ENCODE measurements at places on chromosomes 6 and 20. TPM values are rescaled to one million over a fixed set of nuclear protein-coding genes. Genes with fewer than 3 reads are reported as not detected.

The ADTRP gene
- 1.3 TPM for total RNA-seq

GRCh38 chr20:54995011-54995410 lies 519.6 kb downstream of the DOK5 start:
- DNase-seq = peak; percentile 5
- no peaks in the 10 kb centered on the region for H3K27me3 ChIP-seq
- no peak overlapping the region for H3K4me3 ChIP-seq

The CRISP2 gene
- not detected for total RNA-seq

The TRIM31 gene
- not detected for total RNA-seq

The MOG gene
- not detected for total RNA-seq

GRCh38 chr6:159212028-159212427 lies 42.8 kb downstream of the FNDC1 start:
- no peak overlapping the region for H3K27ac ChIP-seq
- DNase-seq = peak; percentile 3
- H3K4me3 ChIP-seq = no peak overlapping the region

DNA sequence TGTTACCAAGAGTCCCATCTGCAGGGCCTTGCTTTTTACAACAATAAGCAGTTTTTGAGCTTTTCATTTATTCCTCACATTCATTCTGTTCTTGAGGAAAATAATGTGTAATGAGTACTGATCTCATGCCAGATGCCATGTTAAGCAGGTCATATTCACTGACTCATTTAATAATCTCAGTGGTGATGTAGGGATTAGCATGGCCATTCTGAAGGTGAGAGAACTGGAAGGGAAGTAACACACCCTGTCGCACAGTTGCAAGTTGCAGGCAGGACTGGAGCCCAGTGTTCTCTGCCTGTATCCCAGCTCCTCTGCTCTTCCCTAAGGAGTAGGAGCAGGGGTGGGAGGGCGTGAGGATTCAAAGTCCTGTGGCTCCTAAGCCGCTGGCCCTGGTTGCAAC lies 5.6 kb downstream of the PCIF1 start:
- no peak overlapping the region for H3K27ac ChIP-seq
- H3K4me3 ChIP-seq = no peak overlapping the region
- no peaks in the 10 kb centered on the region for H3K27me3 ChIP-seq
- peaks cover 2% of the 10 kb centered on the region for H3K4me1 ChIP-seq
- no peak for DNase-seq

DNA sequence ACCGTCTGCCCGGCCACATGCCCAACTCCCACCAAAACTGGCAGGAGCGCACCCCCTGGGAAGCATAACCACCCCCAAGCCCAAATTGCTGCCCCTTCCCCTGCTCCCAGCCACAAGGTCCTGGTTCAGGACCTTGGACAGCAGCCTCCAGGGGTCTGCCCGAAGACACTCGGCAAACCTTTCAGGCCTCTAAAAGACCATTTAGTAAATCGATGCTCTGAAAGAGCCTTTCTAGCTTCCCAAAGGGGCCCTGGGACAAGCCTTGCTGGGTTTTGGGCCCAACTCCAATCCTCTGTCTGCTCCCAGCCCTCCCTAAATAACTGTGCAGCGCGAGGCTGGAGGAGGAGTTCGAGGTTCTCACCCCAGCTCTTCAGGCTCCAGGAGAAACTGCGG lies 30.5 kb downstream of the GRM4 start:
- H3K4me1 ChIP-seq = no peaks in the 10 kb centered on the region
- H3K36me3 ChIP-seq = no peaks in the 10 kb centered on the region
- no peaks in the 10 kb centered on the region for H3K27me3 ChIP-seq
- no peak overlapping the region for H3K27ac ChIP-seq

The OSER1 gene
- 73.2 TPM for total RNA-seq

DNA sequence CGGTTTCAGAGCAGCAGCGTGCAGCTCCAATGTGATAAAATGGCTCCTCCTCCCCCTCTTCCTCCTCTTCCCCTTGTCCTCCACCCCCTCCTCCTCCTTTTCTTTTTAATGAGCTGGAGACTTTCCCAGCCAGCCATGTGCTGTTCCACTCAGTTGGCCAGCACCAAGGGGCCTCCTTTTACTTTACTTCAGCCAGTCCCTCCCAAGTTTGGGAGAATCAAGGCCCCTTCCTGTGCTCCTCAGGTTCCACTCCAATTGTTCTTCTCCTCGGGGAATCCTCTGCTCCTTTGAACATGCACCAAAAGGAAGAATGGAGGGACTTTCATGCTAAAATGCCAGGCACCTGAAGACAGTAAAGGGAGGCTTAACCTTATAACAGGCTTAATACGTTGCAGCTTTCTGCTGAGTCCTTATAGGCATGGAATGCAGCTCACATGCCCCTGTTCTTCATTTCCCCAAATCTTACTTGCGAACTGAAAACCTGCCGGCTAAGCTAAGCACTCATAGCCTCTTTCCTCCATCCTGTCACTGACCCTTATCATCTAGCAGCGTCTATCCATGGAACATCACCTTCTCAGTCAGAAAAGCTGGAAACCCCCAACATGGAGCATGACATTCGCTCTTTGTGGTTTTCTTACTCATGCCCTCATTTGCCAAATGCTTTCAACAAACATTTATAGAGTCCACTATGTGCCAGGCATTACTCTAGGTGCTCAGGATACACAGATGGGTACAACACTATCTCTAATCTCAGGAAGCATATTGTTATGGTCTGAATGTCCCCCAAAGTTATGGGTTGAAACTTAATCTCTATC lies 170.6 kb downstream of the PHACTR1 start:
- DNase-seq = no peak
- no peaks in the 10 kb centered on the region for H3K27me3 ChIP-seq
- H3K4me3 ChIP-seq = no peak overlapping the region
- no peak overlapping the region for H3K27ac ChIP-seq
- H3K4me1 ChIP-seq = no peaks in the 10 kb centered on the region

The C20orf144 gene
- under 0.01 TPM for total RNA-seq

DNA sequence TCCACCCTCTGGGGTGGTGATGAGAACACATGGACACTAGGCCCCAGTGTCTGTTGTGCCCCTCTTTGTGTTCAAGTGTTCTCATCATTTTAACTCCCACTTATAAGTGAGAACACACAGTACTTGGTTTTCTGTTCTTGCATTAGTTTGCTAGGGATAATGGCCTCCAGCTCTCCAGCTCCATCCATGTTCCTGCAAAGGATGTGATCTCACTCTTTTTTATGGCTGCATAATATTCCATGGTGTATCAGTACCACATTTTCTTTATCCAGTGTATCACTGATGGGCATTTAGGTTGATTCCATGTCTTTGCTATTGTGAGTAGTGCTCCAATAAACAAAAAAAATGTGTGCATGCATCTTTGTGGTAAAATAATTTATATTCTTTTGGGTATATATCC lies 67.4 kb downstream of the RWDD2A start:
- no peaks in the 10 kb centered on the region for H3K27me3 ChIP-seq
- peaks cover 2% of the 10 kb centered on the region for H3K4me1 ChIP-seq
- no peaks in the 10 kb centered on the region for H3K36me3 ChIP-seq
- DNase-seq = no peak
- H3K4me3 ChIP-seq = no peak overlapping the region

- H3K36me3 ChIP-seq = no peaks in the 10 kb centered on the region
- no peak overlapping the region for H3K4me3 ChIP-seq
- H3K27ac ChIP-seq = no peak overlapping the region
Measured at GRCh38 chr20:16517946-16518783, 55.1 kb downstream of the KIF16B start.

DNA sequence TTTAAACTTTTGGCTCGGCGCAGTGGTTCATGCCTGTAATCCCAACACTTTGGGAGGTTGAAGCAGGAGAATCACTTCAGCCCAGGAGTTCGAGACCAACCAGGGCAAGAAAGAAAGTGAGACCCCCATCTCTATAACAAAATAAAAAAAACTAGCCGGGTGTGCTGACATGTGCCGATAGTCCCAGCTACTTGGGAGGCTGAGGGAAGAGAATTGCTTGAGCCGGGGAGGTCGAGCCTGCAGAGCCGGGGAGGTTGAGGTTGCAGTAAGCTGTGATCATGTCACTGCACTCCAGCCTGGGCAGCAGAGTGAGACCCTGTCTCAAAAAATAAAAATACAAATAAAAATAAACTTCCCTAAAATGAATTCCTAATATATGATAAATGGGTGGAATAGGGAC lies 50.4 kb downstream of the ZMYND8 start:
- no peak overlapping the region for H3K27ac ChIP-seq
- no peak overlapping the region for H3K4me3 ChIP-seq
- H3K4me1 ChIP-seq = no peaks in the 10 kb centered on the region
- no peaks in the 10 kb centered on the region for H3K36me3 ChIP-seq
- H3K27me3 ChIP-seq = no peaks in the 10 kb centered on the region

The TNFRSF6B gene
- 6.7 TPM for total RNA-seq

The GLYATL3 gene
- total RNA-seq = not detected

GRCh38 chr6:40894962-40895799 lies 143.8 kb downstream of the UNC5CL start:
- no peaks in the 10 kb centered on the region for H3K36me3 ChIP-seq
- no peaks in the 10 kb centered on the region for H3K4me1 ChIP-seq
- DNase-seq = peak; percentile 50
- no peaks in the 10 kb centered on the region for H3K27me3 ChIP-seq
- no peak overlapping the region for H3K27ac ChIP-seq

DNA sequence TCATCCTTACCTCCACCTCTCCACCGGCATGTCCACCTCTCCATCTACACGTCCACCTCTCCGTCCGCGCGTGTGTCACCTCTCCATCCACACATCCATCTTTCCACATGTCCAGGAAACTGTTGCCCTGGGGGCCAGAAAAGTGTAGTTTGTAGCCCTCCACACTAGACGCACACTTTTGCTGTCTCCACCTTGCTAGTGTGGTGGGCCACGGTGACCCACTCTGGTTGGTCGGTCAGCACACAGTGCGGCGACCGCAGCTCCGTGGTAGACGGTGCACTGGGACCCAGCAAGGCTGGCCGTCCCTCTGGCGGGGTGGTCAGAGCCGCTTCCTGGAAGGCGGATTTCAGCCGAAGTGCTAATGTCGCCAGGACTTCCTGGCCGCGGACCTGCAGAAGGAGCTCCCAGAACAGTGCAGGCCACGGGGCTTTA lies 268.6 kb downstream of the DLL1 start:
- H3K27me3 ChIP-seq = no peaks in the 10 kb centered on the region
- peaks cover 2% of the 10 kb centered on the region for H3K4me1 ChIP-seq

- no peak overlapping the region for H3K27ac ChIP-seq
- H3K36me3 ChIP-seq = no peaks in the 10 kb centered on the region
- H3K4me3 ChIP-seq = no peak overlapping the region
Measured at GRCh38 chr6:83536034-83536646, 23.8 kb downstream of the PRSS35 start.

DNA sequence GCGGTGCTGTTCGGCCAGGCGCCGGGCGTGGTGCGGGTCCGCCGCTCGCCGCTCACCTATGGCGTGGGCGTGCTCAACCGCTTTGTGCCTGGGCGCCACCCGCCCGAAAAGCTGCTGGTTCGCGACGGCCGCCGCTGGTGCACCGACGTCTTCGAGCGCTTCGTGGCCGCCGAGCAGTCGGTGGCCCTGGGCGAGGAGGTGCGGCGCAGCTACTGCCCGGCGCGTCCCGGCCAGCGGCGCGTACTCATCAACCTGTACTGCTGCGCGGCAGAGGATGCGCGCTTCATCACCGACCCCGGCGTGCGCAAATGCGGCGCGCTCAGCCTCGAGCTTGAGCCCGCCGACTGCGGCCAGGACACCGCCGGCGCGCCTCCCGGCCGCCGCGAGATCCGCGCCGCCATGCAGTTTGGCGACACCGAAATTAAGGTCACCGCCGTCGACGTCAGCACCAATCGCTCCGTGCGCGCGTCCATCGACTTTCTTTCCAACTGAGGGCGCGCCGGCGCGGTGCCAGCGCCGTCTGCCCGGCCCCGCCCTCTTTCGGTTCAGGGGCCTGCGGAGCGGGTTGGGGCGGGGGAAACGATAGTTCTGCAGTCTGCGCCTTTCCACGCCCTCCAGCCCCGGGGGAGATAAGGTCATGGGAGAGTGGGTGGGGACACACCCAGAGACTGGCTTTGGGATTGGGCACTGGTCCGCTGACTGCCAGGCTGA lies 15.7 kb downstream of the ADISSP start:
- H3K4me1 ChIP-seq = no peaks in the 10 kb centered on the region
- DNase-seq = peak; percentile 31
- H3K27me3 ChIP-seq = no peaks in the 10 kb centered on the region
- H3K4me3 ChIP-seq = no peak overlapping the region
- no peak overlapping the region for H3K27ac ChIP-seq

- no peak for DNase-seq
- H3K27me3 ChIP-seq = no peaks in the 10 kb centered on the region
- H3K4me3 ChIP-seq = no peak overlapping the region
- no peaks in the 10 kb centered on the region for H3K4me1 ChIP-seq
Measured at GRCh38 chr6:133179481-133179880, 61.7 kb upstream of the EYA4 start.

DNA sequence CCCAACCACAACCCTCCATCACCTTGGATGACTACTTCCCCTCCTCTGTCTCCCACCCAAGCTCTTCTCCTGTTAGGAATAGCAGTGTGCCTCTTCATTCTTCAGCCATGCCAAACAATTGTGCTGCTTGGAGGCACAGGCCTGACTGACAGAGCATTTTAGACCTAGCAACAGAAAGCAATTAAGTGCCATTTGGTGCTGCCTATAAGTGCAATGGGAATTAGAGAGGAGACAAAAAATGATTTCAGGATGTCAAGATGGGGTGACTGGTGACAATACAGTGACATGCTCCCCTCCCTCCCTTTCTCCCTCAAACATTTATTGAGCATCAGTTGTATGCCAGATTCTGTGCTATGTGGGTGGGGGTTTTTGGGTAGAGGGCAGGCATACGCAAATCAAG lies 322.6 kb upstream of the MOCS1 start:
- no peaks in the 10 kb centered on the region for H3K27me3 ChIP-seq
- no peaks in the 10 kb centered on the region for H3K36me3 ChIP-seq
- no peak overlapping the region for H3K4me3 ChIP-seq

The RSPO4 gene
- total RNA-seq = not detected

GRCh38 chr20:59145924-59146779 lies 17.5 kb upstream of the ZNF831 start:
- no peak for DNase-seq
- H3K27me3 ChIP-seq = no peaks in the 10 kb centered on the region
- H3K27ac ChIP-seq = no peak overlapping the region
- no peak overlapping the region for H3K4me3 ChIP-seq
- H3K36me3 ChIP-seq = no peaks in the 10 kb centered on the region
- no peaks in the 10 kb centered on the region for H3K4me1 ChIP-seq

DNA sequence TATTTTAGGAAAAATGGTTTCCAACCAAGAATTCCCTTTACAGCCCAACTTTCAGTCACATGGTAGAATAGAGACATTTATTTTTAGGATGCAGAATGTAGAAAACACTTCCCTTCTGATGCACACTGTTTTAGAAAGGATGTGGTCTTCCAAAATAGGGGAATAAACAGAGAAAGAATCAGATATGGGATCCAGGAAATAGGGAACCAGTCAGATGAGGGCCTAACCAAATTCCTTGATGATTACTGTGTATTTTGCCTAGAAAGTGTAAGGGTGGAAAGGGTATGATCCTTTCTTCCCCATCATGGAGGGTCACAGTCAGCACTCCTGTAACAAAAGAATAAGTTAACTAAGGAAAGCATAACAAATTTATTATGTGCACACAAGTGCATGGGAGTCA lies 27.4 kb downstream of the SLX4IP start:
- no peak for DNase-seq
- no peak overlapping the region for H3K27ac ChIP-seq
- H3K4me3 ChIP-seq = no peak overlapping the region

GRCh38 chr6:16832721-16833120 lies 71.5 kb upstream of the ATXN1 start:
- H3K27ac ChIP-seq = no peak overlapping the region
- no peak overlapping the region for H3K4me3 ChIP-seq
- peaks cover 4% of the 10 kb centered on the region for H3K4me1 ChIP-seq
- no peak for DNase-seq
- no peaks in the 10 kb centered on the region for H3K27me3 ChIP-seq
- H3K36me3 ChIP-seq = no peaks in the 10 kb centered on the region
